Stimulated activated CD4-positive, alpha-beta T cell treated with anti-CD3 and anti-CD28 coated beads, Interleukin-12 subunit alpha, Interleukin-12 subunit beta, amount 100 ng/mL, for 24 hours (primary cell): ENCODE measurements at places on chromosomes 4 and X.
A peak's percentile ranks its signal among the peaks of the same experiment; 100 is the strongest.

GRCh38 chr4:52853351-52853750, 8.8 kb upstream of the RASL11B start:
- no peak for DNase-seq

DNA sequence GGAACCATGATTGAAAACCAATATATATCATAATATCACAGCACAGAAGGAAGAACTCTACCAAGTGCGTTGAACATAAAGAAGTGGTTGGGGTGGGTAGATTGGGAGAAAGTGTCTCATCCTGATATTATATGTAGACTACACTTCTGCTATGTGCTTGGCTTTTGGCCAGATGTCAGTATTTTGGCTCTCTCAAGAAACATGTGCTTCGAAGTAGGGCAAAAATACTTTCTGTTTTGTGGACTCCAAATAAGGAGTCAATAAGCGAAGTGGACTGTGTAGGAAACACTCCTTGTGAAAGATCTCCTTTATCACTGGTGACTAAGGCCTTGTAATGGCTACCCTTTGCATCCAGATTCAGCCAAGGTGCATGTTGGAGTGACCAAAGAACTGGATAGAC, 7.8 kb upstream of the HPSE start:
- no peak for DNase-seq

GRCh38 chrX:51803833-51804232, 60.6 kb downstream of the GSPT2 start:
- no peak for DNase-seq

DNA sequence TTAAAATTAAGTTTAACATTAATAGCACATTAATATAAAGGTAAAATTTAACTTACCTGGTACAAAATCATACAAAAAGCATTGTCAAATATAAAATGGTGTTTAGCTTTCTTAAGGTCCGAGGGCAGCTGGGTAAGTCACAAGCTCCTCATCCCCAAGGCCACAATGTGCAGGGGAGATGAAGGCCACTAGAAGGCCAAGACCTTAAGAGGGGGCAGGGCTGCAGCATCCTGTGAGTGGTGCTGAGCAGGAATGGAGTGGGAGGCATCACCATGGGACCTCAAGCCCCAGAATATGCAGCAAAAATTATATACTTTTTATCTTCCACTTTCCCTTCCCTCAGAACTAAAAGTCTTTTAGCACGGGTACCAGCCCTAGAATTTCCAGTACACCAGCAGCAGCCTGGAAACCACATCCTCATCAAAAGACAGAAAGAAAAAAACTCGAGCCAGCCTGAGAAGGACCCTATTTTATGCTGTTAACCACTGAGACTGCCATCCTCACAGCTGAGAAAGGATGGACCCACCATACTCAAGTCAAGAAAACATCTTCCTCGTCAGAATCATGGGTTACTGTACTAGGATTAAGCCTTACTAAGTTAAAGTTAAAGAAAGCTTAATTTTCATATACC, 13.0 kb upstream of the RHOXF2 start:
- DNase-seq: no peak

DNA sequence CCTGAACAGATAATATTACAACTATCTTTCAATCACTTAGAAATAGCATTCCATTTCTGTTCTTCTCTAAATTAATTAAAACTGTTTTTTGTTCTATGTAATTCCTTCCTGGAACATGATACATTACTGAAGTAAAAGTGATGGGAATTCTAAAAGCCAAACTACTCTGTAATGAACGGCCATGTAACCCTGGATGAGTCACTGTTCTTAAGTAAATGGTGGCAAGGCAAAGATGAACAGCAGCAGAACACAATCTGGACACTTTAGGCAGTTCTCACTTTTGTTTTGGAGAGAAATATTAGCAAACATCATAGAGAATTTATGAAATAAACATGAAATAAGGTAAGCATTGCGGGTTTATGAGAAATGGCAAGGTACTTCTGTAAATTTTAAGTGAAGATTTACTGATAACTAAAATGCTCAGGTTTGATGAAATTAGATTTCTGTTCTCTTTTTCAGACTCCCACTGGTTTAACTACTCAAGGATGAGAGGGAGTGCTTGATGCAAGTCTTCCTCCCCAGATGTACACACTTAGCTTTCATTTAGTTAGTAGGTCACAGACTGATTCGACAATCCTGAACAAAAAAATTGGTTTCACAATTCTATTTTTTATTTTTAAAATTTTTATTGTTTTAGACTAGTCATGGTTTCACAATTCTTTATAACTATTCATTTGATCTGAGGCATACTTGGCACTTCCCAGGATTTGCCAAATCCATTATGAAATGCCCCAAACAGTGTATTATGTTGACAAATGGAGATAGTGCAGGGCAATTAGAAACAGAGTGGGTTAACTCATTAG, 964 bp upstream of the GPR82 start:
- no peak for DNase-seq

DNA sequence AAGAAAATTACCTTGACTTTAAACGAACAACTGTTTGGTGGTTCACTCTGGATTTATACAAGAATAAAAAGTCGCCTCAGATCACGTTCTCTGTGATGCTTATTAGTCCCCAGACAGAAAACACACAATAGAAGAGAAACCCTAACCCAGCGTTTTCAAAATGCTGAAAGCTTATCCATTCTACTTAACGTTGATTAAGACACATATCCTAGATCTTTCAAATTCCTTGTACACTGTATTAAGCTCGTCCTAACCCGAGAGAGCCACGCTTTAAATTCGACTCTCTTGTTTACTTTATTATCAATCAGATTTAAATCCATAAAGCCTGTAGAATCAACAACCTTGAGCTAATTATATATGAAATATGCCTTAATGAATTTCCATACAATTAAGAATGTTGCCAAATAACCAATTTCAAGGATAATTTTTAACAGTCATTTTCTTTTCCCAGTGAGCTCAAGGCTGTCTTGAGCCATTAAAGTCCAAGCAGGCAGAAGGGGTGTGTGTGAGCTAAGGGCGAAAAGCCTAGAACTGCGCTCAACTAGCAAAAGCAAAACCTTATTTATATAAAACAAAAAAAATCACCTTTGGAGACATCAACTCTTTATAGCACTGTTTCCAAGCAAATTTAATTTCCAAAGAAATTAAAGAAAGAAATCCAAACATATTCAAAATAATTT, 981 bp upstream of the PITX2 start:
- DNase-seq: no peak

DNA sequence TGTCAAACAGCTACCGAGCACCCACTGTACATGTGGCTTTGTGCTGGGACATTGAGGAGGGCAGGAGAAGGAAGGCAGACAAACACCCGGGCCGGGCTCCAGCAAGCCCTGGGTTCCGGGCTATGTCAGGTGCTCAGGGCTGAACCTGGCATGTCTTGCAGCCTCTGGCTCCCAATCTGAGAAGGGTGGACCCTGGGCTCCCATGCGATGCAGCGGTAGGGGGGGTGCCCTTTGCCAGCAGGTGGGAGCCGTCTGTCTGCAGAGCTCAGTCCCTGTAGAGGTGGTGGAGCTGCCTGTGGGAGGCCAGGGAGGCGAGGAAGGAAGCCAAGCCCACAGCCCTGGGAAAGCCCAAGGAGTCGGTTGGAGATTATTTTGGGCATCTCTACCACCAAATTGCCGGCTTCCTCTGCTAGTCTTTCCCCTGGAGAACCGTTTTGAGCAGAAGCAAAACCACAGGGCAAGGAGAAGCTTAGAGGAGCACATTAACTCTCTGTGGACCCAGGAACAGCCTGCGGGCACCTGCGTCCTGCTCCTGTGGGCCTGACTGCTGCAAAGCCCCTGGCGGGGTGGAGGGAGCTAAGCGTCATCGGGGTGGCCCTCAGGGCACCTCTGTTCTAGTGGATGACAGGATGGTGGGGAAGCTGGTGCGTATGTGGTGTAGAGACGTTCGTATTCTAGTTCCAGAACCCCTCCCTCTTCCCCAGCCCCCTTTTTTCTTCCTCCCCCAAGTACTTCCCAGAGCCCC, 10.3 kb downstream of the CPZ start:
- DNase-seq: no peak

DNA sequence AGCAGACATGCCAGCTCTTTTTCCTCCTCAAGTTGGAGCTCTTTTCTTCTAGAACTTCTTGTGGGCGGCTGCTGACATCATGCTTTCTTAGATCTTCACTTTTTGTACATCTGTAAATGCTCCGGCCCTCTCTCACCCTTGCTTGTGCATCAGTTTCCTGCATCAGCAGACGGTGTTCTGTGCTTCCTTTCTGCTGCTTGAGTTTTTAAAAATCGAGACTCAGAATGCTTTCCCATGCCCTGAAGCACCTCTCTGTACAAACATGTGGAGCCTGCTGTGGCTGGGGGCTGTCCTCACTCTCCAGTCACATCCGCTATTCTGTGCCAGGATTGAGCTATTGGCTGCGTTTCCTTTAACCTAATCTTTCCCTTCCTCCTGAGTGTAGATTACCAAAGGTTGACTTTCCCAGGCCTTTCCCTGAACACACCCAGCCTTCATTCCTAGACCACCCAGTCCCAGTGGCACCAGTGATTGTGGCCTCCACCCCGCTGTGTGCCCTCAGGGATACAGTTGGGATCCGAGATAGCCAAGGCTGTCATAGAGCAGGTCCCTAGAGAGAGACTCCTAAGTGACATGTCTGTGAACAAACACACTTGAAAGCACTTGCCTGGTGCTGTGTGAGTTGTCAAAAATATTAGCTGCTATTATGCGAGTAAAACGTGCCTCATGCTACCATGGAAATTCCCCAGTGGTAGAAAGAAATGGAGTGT, 41.9 kb downstream of the TNIP2 start:
- peak; percentile 6 for DNase-seq

- DNase-seq: no peak
Measured at GRCh38 chrX:74117962-74118902, 185.7 kb upstream of the ZCCHC13 start.

DNA sequence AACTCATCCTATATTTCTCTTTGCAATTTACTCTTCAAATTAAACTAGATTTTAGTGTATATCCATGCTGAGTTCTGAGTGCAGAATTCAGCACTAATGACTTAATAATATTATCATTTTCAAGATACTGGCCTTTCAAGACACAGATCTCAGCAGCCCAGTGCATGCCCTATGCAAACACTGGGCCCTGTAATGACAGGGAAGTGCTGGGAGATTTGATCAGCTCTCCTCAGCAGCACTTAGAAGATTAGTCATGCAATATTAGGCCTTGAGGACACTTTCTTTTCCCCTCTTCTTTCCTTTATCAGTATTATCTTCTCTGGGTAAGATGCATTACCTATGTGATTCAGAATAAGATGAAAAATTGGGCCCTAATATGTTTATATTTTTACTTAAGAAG, 207.1 kb downstream of the PPP3CA start:
- no peak for DNase-seq

- DNase-seq: no peak
Measured at GRCh38 chr4:98903561-98903960, 25.4 kb downstream of the EIF4E start.

- DNase-seq: no peak
Measured at GRCh38 chr4:182288534-182288933, 45.3 kb downstream of the TENM3 start.

DNA sequence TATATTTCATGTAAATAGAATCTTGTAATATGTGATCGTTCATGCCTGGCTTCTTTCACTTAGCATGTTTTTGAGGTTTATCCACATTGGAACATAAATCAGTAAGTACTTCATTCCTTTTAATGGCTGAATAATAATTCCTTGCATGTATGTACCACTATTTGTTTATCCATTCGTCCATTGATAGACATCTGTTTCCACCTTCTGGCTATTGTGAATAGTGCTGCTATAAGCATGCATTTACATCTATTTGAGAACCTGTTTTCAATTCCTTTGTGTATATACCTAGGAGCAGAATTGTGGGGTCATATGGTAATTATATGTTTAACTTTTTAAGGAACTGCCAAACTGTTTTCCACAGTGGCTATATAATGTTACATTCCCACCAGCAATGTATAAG, 356.7 kb upstream of the DIPK2B start:
- no peak for DNase-seq
